ENCODE measurements at places on chromosomes 5 and 9.

GRCh38 chr9:94881940-94882339 is 155.4 kb downstream of the AOPEP start:
- no peak for DNase-seq

- no peak for DNase-seq
Observed at GRCh38 chr5:143574236-143574635, 170.8 kb upstream of the NR3C1 start.

- peak; percentile 35 for DNase-seq
Observed at GRCh38 chr5:90264689-90265544, 144.6 kb downstream of the CETN3 start.

DNA sequence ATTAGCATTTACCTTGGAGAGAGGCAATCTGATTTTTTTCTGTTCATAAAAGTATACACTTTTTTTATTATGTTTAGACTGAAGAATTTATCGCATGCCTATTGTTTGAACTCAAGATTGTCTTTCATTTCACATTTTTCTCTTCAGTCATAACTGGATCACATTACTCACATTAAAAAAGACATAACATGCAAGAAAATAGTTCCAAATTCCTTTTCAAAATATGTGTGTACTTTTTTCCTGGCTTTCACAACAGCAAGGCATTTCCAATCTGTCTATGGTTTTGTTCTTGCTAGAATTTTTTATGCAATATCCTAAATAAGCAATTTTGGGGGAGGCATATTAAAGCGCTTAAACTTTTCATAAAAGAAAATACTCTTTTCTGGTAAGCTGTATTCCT is 21.2 kb downstream of the FTMT start:
- no peak for DNase-seq

DNA sequence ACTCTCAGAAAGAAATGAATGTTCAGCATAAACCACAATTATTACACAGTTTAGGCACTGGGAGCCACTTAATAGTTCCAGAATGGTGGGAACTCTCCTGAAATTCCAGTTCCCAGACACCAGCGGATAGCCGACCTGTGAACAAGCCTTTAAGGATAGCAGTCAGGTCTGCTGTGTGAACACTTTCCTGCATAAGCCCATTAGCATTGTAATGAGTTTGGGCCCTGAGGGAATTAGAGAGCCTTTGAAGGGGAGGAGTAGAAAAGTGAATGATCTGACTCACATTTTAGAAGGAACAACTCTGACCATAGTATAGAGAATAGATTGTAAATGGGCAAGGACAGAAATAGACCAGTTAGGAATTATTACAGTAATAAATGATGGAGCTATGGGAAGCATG is 189.1 kb downstream of the ADGRV1 start:
- DNase-seq: no peak

- peak; percentile 39 for DNase-seq
Observed at GRCh38 chr9:108838017-108838416, 17.8 kb downstream of the ACTL7B start.

DNA sequence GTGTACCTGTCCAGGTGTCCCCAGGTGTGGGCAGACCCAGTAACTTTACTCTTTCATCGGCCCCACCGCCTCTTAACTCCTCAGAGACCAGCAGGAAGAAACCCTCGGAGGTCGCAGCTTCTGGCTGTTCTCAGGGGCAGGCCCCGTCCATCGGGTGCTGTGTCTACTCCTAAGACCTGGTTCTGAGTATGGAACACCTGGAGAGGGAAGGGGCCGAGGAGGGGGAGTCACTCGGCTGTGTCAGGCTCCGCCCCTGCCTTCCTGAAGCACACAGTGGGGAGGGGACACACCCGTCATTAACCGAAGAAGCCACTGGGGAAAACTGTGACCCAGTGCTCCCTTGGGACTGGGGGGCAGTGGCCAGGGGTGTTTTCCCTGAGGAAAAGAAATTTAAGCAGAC is 22.3 kb downstream of the NTNG2 start:
- no peak for DNase-seq

- no peak for DNase-seq
Observed at GRCh38 chr5:78659114-78659513, 10.5 kb upstream of the LHFPL2 start.

DNA sequence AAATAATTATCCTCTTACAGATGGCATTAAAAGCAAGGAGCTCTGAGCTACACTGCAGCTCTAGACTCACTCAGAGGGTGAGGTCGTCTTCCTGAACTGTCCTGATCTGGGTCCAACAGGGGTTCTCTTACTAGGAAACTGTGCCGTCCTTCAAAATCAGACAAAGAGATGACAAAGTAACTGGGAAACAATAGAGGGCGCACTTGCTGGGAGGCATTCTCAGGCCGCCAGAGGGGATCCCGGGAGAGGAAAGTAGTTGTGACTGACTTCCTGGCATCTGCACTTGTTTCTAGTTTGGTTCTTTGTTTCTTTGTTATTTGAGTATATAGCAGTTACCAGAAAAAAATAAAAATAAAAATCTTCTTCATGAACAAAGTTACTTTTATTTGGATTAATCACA is 142.9 kb upstream of the MSX2 start:
- DNase-seq: peak; percentile 9

DNA sequence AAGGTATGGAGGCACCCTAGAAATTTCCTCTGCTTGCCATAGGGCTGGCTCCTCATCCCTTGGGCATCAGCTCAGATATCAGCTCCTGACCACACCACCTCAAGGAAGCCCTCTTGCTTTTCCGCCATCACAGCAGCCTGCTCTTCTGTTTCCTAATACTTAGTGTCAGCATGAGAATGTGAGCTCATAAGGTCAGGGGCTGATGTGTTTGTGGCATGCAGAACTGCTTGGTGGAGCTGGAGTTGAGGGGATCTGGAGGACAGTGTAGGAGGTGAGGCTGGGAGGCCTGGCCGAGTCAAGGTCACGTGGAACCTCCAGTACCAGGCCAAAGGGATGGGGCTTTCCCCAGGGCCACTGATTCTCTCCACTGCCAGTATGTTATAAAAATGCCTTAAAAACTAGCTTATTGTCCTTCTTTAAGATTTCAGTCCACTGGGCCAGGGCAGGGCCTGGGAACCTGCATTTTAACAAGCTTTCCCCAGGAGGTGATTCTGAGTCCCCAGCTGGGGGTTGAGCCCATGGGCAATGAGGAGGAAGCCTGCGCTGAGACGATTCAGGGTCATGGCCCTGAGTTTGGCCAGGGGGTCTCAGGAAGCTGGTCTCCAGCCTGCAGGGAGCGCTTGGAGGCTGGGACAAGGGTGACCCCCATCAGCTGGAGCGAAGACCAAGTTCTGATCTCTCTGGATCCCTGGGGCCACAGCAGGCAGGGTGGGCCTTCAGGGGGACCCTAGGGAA is 28.6 kb downstream of the DAB2IP start:
- no peak for DNase-seq

- DNase-seq: no peak
Observed at GRCh38 chr5:67170767-67171166, 25.8 kb downstream of the CD180 start.

DNA sequence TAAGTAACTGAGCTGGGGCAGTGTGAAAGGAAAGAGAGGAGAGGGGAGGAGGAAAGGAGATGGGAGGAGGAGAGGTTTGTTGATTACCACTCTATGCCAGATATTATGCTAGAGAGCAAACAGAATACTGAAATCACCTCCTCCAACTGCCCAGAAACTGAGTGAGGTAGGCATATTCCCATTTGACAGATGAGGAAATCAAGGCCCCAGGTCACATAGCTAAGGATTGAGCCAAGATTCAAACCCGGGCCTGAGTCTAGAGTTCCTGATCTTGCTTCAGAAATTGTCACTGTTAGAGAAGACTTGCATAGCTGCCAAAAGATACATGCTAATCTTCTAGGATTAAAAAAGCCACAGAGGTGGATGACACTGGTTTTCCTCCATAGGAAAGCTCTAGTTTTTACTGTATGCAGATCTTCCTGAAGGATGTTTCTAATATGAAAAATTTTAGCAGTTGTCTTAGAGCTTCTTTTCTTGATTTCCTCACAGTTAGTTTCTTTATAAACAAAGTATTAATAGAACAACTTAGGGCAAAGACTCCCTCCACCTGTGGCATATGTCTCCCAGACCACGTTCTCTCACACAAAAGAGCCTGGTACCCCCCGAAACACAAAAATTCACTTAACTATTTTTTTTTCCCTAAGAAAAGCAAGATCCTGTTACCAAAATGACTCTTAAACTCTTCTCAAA is 97.4 kb downstream of the NLN start:
- no peak for DNase-seq

DNA sequence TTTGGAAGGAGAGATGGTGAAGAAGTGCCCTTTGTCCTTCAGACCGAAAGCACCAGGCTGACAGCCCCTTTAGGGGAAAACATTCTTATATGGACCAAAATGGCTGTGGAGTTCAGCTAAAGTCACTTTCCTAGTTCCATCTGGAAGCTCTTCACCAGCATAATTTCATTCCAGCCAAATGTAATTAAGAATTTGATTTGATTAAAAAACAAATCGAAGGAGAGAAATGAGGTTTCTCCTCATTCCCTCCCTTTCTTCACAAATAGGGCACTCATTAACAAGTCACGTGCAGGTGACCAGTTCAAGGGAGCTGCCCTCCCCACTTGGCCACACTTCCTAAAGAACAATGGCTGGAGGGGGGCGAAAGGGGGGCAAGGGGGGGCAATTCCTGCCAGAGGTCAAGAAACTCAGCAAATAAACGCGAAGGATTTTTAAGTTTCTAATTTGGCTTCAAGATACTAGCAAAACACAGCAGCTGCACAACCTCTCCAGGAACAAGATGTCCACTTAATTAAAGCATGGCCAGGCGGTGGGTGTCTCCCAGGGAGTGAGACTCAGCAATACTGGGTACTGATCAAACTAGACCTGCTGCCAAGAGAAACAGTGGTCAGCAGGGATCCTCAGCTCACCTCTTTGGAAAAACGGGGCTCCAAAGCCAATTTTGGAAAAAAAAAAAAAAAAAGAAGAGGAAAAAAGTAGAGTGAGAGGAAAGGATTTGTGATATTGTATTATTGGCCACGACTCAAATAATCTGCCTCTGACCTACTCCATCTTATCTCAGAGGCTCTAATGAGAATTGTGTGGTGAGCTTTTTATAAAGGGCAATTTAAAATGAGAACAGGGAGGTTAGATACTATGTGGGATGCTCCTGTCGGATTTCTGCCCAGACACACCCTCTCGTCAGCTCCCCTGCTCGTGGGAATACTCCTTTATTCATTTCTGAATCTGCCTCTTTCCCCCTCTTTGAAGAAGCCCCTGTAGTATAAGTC is 254.3 kb downstream of the ZSWIM6 start:
- no peak for DNase-seq

- no peak for DNase-seq
Observed at GRCh38 chr9:5122516-5122915, 62.9 kb downstream of the INSL6 start.

- DNase-seq: no peak
Observed at GRCh38 chr5:173582216-173583111, 34.0 kb downstream of the BOD1 start.

GRCh38 chr5:137957948-137958347 is 68.7 kb downstream of the PKD2L2 start:
- no peak for DNase-seq

GRCh38 chr9:23662320-23662719 is 163.7 kb downstream of the ELAVL2 start:
- no peak for DNase-seq

Data from HepG2 (cell line).